ENCODE measurements at places on chromosomes 4 and X.

- DNase-seq = no peak
These were observed 14.0 kb downstream of the EPGN start for GRCh38 chr4:74322301-74322700.

GRCh38 chrX:55129361-55129760 is 40.5 kb downstream of the PAGE2 start:
- no peak for DNase-seq

DNA sequence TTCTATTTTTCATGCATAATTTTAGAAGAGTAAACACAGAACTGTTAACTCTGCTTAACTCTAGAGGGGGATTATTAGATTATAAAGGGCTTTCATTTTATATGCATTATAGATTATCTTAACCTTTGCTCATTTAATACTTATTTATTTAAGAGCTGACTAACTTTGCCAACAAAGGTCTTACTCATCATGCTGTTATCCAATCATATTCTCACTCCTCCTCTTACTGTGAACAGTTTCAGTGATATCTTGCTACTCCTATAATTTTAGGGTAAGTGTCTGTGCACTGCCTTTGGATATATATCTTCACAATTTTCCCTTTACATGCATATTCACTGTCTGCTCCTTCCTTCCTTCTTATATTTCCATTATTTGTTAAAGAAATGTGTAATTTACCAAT is 1814.9 kb downstream of the STIM2 start:
- no peak for DNase-seq

DNA sequence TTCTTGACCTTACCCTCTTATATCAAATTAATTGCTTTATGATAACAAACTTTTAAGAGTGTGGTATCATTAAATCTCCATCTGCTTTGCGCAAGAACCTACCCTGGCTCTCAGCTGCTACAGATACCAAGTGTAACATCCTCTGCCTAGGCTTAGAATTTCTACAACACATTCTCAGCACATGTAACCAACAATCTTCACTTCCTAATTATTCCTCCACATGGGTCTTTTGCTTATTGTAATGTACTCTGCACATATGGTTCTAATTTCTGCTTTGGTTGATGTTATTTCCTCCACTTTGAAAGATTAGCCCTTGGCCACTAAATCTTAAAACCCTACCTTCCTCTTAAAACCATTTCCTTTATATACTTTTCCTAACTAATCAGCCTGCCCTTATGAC is 242.4 kb downstream of the ARHGAP24 start:
- DNase-seq = no peak

DNA sequence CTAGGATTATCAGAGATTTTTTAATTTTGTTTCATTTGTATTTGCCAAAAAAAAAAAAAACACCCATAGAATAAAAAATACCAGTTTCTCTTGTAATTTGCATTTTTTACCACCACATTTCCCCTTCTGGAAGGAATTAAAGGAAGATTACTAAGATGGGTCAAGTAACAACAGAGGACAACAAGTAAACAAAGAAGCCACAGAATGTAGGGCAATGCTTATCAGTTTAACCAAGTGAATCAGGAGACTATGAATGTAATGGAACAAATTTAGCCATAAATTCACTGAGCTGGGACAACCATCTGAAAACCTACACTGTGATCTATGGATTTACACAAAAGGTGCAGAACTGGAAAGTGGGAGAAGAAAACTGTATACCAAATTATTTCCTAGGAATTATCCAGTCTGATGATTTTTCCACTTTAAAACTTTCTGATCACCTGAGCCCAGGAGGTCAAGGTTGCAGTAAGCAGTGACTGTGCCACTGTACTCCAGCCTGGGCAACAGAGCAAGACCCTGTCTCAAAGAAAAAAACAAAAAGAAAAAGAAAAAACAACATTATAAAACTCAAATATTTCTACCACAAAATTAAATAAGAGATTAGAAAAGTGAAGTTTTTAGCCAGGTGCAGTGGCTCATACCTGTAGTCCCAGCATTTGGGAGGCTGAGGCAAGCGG is 32.4 kb downstream of the LRBA start:
- no peak for DNase-seq

DNA sequence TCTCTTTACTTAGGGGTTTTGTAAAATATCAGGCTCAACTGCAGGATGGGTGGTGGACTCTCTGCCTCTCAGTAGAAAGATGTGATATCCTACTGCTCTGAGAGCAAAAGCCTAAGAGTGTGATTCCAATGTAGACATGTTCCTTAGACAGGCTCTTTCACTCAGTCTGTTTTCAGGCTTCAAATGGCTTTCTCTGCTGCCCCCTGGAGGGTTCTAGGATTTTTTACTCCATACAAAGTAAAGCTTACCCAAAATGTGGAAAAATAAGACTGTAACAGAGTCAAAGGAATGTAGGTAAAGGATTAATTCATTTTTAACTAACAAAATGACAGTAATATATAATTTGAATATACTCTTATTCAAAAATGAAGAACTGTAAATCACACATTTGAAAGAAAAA is 32.1 kb downstream of the ZGRF1 start:
- peak; percentile 31 for DNase-seq

DNA sequence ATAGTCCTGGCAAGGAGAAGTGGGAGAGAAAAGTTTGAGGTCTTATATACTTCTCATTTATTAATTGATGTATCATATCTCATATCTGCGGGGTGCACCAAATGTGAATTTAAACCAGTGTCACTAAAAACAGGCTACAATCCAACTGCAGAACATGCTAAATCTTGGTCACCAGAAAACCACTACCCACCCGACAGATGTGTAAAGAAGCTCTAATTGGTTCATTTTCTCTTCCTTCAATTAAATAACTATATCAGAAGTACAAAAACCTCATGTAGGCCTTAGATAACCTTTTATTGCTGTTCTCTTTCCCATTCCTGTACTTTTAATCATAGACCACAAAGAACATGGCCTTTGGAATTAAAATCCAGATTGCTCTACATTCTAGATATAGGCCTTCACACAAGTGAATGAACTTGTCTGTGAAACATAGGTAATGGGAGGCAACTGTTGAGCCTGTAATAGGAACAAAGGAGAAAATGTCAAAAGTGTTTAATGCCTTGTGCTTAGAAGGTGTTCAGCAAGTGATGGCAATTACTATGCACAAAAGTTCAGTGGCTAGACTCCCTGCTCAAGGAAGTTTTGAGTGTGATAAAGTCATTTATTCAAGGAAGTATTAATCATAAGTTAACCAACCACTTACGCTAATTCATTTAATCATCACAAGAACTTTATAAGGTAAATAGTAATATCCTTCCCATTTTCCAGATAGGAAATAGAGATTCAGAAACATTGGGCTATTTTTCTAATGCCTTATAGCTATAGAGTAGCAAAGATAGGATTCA is 425.6 kb downstream of the INPP4B start:
- no peak for DNase-seq

- no peak for DNase-seq
These were observed 187.7 kb downstream of the MGST2 start for GRCh38 chr4:139853309-139853708.

DNA sequence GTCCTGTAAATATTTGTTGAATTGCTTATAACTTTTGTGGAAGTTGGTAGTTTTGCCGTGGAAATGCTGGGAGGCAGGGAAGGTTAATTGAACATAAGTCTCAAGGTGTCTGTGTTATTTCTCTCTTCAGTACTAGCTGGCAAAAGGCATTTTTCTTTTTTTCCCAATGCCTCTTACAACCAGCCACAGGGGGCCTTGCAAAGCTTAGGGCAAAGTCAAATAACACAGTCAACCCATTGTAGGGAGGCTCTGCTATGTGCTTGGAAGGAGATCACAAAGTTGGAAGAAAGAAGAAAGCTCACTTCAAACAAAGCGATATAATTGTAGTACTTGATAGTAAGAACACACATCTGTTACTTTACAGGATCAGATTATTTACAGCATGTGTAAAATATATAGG is 802.6 kb downstream of the PDHA2 start:
- no peak for DNase-seq

DNA sequence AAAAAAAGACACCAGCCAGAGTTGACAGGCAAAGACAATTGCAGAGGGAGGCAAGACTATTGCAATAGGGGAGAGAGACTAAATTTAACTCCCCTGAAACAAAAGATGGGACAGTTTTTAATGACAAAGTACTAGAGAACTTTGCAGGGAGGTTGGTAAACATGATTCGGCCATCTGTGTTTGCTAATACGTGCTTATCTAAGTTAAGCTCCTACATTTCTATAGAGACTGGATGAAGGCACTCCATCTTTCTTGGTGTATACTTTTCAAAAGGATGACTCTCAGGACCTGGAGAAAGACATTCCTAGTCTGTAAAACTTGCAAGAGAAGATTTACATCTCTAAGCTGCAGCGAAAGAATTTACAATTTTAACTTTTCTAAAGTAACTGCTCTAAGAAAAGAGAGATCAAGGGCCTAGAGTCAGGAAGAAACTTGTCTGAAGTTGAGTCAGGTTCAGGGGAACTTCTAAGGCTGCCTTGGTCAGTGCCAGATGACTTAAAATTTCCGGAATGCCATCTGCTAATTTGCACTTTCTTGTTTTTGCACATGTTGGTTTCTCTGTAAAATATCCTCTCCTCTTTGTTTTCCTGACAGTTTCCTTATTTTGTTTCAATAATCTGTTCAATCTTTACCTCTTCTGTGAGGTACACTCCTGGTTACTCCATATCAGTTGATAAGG is 10.6 kb downstream of the ADAM29 start:
- no peak for DNase-seq

- no peak for DNase-seq
These were observed 2725.5 kb downstream of the ARAP2 start for GRCh38 chr4:33518856-33519255.

DNA sequence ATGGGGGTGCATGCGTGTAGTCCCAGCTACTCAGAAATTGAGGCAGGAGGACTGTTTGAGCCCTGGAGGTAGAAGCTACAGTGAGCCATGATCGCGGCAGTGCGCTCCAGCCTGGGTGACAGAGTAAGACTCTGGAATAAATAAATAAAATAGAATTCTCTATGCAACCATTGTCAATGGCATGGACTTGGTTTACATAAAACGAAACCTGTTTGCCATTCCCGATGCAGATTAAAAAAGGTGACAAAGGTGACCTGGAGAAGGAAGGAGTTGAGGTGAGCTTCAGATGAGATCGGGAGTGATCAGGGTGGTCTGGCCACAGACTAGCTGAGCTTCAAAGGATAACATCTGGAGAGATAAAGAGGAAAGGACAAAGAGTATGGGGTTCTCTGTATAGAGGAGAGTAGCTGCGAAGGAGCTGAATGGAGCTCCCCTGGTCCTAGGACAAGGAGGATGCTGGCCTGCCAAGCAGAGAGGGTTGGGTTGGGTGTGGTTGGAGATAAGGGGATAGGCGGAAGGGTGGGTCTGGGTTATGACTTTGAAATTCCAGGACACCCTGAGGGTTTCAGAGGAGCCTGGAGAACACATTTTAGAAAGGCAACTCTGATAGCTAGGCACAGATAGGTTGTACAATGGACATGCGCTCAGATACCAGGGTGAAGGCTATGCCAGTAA is 98.6 kb downstream of the RBM47 start:
- no peak for DNase-seq

DNA sequence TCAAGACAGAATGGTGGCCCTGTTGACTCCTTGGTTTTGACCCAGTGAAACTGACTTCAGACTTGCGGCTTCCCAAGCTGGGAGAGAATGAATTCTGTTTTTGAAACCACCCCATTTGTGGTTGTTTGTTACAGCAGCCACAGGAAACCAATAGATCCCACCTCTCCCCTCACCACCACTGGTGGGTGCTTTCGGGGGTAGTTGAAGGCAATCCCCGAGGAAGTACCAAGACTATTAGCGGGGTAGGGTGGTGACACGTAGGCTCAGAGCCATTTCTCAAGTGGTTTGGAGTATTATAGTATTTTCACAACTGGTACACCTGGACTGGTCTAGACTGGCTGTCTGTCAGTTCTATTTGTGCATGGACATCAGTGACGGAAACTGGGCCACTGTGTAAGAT is 189.1 kb upstream of the RBPJ start:
- no peak for DNase-seq

DNA sequence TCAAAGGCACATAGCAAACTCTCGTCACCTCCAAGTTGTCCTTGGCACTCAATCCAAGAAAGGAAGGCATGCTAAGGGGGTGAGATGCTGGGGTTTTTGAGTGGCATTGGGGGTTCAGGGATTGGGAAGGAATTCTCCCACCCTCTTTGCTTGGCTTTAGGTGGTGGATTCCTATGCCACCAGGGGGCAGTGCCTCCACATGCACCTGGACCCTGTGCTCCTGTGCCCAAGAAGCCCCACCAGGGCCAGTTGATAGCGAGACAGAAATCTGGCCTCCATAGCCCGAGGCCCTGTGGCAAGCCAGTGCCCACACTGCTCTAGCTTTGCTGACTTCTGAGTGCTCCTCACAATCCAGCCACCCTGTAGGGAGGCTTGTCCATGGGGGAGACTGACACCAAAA is 2.0 kb upstream of the FATE1 start:
- DNase-seq = no peak

DNA sequence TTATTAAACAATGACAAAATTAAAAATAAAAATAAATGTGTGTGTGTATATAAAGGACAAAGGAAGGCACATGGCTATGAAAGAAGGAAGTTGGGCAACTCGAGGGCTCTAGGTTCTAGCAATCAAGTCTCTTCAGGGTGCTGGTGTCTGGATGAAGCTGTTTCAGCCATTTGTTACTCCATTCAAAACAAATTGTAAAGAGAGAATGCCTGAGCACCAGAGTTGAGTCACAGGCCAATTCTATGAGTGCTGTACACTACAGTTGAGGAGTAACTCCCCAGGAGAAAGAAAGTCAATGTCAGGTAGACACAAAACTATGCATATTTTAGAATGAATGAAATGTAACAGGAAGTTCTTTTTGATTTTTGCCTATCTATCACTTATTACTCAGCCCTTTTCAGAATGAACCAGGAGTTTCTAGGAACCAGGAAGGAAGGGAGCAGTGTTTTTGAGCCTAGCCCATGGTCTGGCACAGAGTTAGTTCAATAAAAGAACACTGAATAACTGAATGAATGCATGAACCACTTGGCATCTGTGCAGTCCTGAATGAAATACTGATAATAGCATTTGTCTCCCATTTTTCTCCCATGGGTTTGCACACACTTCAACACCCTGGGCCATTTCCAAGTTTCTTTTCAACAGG is 151.7 kb upstream of the CPEB2 start:
- no peak for DNase-seq

GRCh38 chr4:139770361-139770760 is 104.7 kb downstream of the MGST2 start:
- no peak for DNase-seq

DNA sequence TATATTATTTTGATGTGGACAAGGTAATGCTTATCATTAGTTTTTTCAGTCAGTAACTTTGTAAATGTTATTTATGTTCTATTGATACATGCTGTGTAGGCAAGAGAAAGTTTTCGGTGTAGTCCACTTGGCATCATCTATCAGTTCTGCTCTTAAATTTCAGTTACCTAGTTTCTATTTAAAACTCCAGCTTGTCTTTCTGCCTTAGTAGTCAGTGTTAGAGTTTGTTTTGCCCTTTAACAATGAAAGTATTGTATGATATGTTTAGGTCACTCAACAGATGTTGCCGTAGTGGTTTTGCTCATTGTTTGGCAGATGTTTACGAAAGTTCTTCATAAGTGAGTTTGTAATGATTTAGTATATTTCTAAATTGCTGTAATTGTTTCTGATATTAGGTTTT is 34.9 kb upstream of the FHDC1 start:
- no peak for DNase-seq

Data from T-helper 2 cell (primary cell).